ENCODE measurements at places on chromosomes 2 and 18.

DNA sequence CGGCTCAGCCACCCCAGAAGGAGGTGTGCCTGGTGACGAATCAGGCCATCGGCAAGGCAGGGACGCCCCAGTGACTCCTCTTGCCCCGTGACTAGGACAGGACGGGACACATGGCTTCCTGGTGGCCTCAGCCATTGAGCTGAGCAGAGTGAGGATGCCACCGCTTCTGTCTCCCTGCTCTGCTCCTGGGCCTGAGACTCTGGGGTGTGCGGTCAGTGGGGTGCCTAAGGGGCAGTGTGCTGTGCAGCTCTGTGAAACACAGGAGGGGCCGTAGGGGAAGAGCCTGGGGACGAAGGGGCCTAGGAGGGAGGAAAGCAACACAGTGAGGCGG, 24.3 kb downstream of the IGFBP5 start:
- H3K27ac ChIP-seq: no peak overlapping the region
- H3K36me3 ChIP-seq: no peaks in the 10 kb centered on the region
- no peaks in the 10 kb centered on the region for H3K4me1 ChIP-seq
- H3K4me3 ChIP-seq: no peak overlapping the region
- H3K27me3 ChIP-seq: no peaks in the 10 kb centered on the region

GRCh38 chr2:198456418-198456817, 652.0 kb downstream of the PLCL1 start:
- no peaks in the 10 kb centered on the region for H3K4me1 ChIP-seq
- H3K36me3 ChIP-seq: no peaks in the 10 kb centered on the region
- no peaks in the 10 kb centered on the region for H3K27me3 ChIP-seq
- no peak overlapping the region for H3K27ac ChIP-seq
- H3K4me3 ChIP-seq: no peak overlapping the region
- DNase-seq: no peak

DNA sequence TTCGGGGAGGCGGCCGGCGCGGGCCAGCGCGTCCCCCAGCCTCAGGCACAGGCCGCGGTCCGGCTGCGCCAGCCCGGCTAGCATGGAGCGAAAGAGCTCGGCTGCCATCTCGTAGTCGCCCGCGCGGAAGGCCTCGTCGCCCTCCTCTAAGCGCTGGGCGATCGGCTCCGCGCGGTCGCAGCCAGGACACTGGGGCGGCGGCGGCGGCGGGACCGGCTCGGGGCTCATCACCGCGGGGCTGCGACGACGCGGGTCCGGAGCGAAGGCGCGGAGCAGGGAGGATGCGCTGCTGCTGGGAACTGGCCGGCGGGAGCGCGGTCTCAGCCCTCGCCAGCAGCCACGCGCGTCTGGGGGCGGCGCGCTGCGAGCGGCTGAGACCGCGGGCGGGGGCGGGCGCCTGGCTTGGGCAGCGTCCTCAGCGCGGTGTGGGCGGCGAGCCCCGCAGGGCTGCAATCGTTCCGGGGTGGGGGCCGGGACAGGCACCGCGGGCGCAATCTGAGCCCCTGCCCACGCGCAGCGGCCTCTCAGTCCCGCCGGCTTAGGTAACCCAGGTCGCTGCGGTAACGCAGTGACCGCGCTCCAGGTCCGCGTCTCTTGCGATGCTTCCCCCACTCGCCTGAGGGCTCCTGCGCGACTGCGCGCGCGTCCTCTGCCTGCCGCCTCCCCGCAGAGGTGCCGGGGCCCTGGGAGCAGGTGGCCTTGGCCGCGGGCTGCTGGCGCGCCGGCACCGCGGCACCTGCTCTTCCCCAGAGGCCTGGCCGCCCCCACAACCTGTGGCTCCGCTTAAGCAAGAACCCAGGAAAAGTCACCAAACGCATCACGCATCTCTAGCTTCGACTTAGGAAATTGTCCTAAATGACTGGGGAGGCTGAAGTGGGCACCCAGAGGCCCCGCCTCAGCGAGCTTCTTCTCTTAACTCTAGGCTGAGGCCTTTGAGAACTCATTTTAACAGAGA, at the start of gene LONRF2:
Gene LONRF2, minus strand, starts transcription at position 636 of the 955 bp plus-strand sequence. Its CDS starts 408 bp downstream, at position 228.
- no peaks in the 10 kb centered on the region for H3K4me1 ChIP-seq
- peak within 1 kb of the TSS; percentile 66 for H3K4me3 ChIP-seq
- H3K27me3 ChIP-seq: peaks cover 14% of the 10 kb centered on the region
- DNase-seq: no peak

- H3K36me3 ChIP-seq: peaks cover 63% of the 10 kb centered on the region
- H3K27me3 ChIP-seq: no peaks in the 10 kb centered on the region
- no peak overlapping the region for H3K27ac ChIP-seq
- DNase-seq: no peak
These were observed 21.7 kb downstream of the ZNF638 start for GRCh38 chr2:71353248-71353647.

GRCh38 chr2:99680946-99681345, 191.1 kb upstream of the REV1 start:
- DNase-seq: no peak
- H3K4me1 ChIP-seq: no peaks in the 10 kb centered on the region
- no peaks in the 10 kb centered on the region for H3K36me3 ChIP-seq
